ENCODE measurements at places on chromosomes 6 and 20. TPM values are rescaled to one million over a fixed set of nuclear protein-coding genes. Genes with fewer than 3 reads are reported as not detected.

MOG gene
- polyA plus RNA-seq: not detected

GRCh38 chr6:101883505-101883904 is 490.0 kb downstream of the GRIK2 start:
- no peak for DNase-seq

COL9A1 gene
- polyA plus RNA-seq: not detected

PREX1 gene
- 51.3 TPM for polyA plus RNA-seq

NKX2-2 gene
- not detected for polyA plus RNA-seq

- DNase-seq: no peak
Measured at GRCh38 chr20:54189630-54190029, 15.8 kb upstream of the CYP24A1 start.

DNA sequence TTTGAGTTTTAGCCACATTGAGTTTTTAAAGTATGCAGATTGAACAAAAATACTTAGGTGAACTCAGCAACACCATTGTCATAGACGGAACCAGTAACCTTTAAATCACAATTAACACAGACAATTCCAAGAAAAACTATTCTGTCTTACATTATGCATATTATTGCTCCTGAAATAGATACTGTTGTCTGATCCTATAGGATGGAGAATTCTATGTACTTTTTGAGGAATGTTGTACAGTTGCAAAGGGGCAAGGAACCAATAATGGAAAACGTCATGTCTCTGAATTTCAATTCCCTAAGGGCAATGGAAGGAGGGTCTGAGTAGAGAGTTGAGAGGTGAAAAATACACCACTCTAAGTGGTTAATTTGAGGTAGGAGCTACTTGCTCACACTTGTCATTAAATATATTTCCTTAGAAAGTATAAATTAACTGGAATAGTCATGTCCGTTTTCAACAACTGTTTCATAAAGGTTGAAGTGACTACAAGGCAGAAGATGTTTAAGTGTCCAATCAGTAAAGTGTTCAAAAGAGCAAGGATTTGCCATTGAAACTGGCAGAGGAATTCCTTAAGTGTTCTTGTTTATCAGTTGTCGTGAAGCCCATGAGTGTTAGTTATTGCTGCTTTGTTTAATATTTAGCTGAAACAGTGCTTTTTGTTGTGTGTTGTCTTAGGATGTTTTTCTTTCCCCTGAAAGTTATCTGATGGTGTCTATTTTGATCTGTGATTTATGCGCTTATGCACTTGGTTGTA is 1.3 kb downstream of the NKAIN2 start:
- DNase-seq: no peak

DNA sequence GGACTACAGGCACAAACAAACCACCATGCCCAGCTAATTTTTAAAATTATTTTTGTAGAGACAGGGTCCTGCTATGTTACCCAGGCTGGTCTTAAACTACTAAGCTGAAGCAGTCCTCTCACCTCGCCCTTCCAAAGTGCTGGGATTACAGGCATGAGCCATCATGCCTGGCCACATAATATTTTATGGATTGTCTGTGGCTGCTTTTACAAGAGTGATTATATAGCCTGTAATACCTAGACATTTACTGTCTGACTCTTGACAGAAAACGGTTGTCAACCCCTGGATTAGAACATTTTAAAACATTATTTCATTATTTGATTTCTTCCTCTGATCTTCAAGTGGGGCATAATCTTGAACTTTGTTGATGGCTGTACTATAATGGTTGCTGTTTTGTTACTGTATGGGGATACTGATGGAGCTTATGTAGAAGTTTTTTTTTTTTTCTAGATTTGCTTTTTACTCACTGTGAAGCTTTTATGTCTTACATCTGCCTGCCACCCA is 14.3 kb downstream of the PARD6B start:
- DNase-seq: no peak

SPATS1 gene
- not detected for polyA plus RNA-seq

SNAP25 gene
- polyA plus RNA-seq: 3.8 TPM

CALHM6 gene
- polyA plus RNA-seq: 0.08 TPM

All from endothelial cell of umbilical vein (primary cell).